Activated T-cell treated with anti-CD3 and anti-CD28 coated beads for 1 hour (primary cell): ENCODE measurements at places on chromosomes 13 and 19.

- DNase-seq: peak; percentile 74
These were observed 2.3 kb upstream of the STRN4 start for GRCh38 chr19:46748325-46749109.

DNA sequence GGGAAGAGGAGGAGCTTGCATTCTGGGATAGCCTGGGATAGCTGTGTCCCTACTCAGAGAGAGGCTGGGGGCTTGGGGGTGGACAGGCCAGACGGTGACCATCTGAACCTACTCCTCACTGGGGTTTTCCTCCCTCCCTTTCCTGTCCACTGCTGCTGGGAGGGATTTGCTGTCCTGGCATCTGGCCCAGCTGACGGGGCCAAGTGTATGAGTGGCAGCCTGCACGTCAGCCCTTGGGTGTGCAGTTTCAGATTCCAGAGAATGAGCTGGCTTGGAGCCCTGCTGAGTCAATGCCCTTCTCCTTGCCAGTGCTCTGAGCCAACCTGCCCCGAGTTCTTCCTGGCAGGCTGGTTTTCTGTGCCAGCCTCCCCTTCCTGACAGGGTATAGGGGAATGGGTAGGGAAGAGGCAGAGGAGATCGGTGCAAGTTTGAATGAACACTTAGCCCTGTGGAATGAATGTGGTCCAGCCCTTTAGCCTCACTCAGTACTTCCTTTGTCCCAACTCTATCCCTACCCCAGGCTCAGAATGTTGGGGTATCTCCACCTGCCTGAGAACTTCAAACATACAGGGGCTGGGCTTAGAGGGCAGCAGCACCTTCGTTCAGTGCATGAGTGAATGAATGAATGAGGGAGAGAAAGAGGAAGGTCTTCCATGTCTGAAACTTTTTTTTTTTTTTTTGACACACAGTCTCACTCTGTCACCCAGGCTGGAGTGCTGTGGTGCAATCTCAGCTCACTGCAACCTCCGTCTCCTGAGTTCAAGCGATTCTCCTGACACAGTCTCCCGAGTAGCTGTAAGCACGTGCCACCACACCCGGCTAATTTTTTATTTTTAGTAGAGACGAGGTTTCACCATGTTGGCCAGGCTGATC is 1.8 kb upstream of the ANGPTL4 start:
- DNase-seq: no peak

- no peak for DNase-seq
These were observed 152.6 kb downstream of the KLF12 start for GRCh38 chr13:73981595-73981994.

DNA sequence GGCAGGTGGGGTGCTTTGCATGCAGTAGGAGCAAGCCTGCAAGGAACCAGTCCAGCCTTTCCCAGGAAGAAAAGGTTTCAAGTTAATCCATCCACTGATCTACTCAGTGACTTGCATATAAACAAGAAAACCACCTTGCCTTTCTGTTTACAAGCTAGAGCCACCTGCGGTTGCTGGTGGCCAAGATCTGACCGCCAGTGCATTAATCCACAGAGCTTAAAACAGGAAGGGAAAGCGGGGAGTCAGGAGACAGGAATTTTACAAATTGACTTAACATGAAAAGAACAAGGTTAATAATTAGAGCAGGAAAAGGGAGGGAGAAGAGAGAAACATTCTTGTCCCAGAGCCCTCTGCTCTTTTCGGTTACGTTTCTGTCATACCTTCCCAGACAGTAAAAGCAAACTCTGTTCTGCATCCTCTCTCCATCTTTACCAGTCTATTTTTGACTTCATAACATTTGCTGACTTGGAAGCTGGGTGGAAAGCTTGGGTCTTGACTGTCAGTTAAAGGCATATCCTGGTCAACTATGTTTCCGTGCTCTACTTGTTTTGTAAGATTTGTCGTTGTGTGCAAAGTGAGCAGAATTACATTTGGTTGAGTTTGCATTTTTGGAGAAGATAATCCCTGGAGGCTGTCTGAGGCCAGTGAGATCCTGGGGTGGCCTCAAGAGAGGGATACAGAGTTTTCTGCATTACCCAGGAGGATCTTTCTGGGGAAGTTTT is 760.6 kb downstream of the EFNB2 start:
- DNase-seq: no peak

- no peak for DNase-seq
These were observed 69.5 kb downstream of the SPACA7 start for GRCh38 chr13:112445411-112446271.

DNA sequence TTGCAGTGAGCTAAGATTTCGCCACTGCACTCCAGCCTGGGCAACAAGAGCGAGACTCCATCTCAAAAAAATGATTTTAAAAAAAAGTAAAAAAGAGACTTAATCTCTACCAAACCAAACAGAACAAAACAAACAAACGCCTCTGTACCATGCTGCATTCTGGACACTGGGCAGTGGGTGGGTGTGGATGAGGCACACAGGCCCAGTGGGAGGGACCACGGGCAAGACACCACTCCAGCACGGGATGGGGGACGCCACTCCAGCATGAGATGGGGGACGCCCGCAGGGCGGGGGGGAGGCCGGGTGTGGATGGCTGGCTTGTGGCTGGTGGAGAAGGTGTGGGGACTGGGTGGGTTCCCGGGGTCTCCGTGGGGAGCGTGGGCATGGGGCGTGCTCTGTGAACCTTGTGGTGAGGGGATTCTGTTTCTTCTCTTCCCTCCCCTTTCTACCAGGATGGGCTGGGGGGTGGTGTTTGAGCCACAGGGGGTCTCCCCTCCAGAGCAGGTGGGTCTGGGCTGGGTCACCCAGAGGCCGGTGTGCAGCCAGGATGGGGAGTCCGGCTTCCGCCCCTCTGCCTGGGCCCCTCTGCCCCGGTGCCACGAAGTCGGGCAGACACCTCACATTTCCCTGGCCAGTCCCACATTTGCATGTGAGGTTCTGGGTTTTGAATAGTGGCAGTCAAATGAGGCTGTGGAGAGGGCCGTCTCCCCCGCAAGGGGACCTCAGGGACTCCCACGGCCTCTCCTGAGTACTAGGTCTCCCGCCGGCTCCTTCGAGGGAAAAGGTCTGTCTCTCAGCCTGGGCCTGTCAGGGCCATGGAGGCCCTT is 23.9 kb upstream of the MATK start:
- no peak for DNase-seq

DNA sequence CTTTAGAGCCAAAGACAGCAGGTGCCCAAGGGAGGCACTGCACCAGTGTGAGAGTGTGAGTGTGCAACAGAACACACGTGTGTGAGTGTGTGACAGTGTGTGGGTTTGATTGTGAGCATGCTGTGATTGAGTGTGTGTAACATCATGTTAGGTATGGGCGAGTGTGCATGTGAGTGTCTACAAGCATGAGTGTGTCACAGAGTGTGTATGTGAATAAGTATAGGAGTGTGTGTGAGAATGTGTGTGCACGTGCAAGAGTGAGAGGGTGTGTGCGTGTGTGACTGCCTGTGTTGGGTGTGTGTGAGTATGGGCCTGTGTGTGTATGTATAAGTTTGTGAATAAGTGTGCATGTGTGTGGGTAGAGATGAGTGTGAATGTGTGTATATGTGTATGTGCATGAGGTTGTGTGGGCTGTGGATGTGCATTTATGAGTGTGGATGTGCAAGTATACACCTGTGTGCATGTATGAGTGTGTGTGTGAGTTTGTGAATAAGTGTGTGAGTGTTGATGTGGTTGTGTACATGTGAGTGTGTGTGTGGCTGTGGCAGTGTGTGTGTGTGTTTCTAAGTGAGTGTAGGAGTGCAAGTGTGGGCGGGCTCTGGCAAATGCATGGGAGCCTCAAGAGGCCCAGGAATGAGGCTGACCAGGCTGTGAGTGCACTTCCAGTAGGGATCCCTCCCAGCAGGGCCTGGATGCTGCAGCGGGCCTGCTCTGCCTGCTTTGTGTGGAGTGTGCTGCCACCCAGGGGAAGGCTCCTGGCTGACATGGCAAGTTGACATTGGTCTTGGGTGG is 198.4 kb downstream of the COL4A1 start:
- no peak for DNase-seq

DNA sequence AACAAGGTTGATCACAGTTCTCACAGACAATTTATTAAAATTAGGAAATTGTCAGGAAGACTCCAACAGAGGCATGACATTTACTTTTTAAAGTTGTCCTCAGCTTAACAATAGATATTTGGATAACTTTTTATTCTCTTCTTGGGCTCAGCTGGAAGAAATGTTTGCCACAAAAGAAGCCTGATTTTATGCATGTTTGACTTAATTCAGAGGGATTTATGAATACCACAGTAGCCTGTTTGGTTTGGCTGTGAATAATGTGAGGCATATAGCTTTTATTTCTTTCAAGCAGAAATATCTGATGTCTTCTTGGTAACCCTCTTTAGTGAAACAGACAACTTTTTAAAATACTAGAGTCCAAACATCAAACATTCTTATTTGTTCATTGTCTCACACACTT is 1464.5 kb upstream of the SLC10A2 start:
- no peak for DNase-seq

DNA sequence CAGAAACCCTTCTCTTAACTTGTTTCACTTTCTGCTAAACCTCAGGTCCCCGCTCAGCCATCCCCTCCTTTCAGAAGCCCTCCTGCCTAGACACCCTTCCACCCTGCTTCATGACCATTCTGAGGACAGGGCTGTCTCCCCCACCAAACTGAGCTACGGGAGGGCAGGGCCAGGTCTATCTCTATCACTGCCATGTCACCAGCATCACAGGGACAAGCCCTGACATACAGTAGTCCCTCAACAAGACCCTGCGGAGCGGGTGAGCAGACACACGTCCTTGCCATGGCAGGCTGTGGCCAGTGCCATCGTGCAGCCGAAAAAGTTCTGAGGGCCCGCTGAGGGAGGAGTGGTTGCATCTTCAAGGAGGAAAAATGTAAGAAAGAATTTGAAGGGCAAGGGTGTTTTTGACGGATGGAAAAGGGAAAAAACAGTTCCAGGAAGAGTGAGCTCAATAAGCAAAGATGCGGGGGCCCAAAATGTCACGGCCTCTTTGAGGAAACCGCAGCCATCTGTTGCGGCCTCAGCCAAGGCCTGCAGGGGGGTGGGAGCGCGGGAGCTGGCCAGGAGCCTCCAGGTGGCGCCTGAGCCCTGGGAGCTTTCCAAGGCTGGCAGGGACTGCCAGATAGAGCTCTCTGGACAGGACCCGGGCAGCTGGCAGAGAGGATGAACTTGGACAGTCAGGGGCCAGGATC is 8.1 kb downstream of the PTGIR start:
- DNase-seq: no peak

GRCh38 chr13:27605099-27605498 is 15.2 kb downstream of the LNX2 start:
- no peak for DNase-seq

GRCh38 chr19:13117772-13118423 is at the start of gene NACC1:
Gene NACC1 (plus strand): TSS chr19:13118264. CDS start chr19:13135208, 16,944 bp downstream.
- peak; percentile 80 for DNase-seq

DNA sequence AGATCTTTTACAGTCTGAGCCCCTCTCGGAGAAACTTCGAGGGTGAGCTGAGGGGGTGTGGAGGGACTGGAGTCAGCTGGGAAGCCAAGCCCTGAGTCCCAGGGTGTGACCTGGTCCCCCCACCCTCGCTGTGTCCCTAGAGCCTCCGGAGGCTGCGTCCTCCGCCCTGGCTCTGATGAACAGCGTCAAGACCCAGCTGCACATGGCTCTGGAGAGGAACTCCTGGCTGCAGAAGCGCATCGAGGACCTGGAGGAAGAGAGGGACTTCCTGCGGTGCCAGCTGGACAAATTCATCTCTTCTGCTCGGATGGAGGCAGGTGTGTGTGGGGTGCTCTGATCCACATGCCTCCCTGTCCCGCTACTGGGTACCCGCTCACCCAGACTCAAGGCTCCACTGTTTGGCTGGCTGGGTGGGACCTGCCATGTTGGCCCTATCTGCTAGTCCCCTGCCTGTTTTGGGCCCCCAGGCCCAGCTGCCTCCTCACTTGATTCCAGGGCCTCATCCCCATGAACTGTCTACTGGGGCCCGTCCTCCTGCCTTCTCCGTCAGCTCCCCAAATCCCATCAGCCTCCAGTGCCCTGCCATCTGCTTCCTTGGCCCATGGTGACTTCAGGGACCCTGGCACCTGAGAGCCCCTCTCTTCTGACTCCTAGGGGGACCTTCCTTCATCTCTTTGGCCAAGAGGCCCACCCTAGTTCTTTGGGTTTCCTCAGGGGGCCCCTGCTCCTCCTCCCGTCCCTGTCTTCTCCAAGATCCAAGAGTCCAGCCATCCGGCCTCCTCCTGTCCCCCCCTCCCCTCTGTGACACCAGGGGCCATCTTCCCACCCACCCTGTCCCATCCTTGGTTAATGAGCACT is 1.5 kb downstream of the CCDC106 start:
- no peak for DNase-seq

DNA sequence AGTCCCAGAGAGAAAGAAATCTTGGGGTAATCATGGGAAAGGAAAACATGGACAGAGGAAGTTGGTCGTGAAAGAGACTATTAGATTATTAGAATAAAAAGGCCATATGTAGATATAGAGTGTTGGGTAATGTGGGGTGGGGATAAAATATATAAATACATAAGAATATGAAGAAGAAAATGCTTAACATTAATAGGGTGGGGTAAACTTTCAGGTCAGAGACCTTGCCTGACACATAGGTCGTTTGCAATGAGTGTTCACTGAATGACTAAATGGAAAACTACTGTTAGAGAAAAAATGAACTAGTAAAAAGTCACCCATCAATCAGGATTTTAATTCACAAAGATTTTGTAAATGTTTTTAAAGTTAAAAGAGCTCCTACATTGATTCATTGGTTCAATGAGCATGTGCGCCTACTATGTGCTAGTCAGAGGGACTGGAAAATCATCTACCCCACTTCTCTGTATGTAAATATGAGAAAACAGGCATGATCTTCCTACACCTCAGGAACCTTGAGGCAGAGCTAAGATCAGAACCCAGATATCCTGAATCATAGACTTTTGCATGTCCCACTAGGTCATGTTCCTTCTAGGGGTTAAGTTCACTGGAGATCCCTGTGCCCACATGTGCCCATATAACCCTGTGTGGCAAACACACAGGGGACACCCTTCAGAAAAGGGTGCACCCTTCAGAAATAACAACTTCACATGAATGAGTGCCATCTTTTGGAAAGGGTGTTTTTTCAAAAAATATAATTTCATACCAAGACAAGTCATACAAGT is 24.6 kb upstream of the KLF12 start:
- no peak for DNase-seq

- DNase-seq: no peak
These were observed 272.5 kb downstream of the ENOX1 start for GRCh38 chr13:43514311-43514710.

GRCh38 chr13:106525865-106526264 is 9.6 kb downstream of the EFNB2 start:
- DNase-seq: no peak

- no peak for DNase-seq
These were observed 11.4 kb downstream of the TEX26 start for GRCh38 chr13:30943881-30944280.
